ENCODE measurements at places on chromosomes 12 and 14.

DNA sequence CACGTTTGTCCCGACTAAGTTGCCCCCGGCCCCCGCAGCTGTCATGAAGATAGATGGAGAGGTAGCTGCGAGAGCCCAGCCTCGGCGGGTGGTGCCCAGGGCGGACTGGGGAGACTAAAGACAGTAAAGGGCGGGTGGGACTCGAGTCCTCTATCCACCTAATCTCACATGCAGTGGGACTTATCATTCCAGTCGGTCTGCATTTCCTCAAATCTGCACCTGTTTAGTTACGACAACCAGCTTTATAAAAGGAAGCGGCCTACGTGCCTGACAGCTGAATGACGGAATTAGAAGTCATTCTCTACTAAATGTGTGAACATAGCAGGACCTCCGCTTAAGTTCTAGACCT lies 109.8 kb upstream of the EGLN3 start:
- no peaks in the 10 kb centered on the region for H3K36me3 ChIP-seq
- no peak for DNase-seq
- H3K4me1 ChIP-seq, result no peaks in the 10 kb centered on the region

DNA sequence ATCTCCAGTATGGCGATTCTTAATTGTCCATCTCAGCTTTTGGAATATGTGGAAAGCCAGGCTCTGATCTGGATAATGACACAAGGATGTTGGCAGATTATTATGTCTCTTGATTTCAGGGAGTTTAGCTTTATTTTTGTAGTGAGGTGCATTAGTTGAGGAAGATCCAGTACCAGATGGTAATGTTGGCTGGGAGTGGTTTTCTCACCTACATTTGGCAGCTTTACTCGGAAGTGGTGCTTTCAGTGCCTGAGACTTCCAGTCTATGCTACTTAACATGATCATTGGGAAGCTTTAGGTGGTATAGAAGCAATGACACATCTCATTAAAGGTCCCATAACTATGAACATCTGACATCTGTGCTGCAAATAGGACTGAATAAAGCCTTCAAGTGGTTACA lies 7.5 kb downstream of the SLC15A5 start:
- no peak overlapping the region for H3K27ac ChIP-seq
- H3K4me1 ChIP-seq, result no peaks in the 10 kb centered on the region
- H3K4me3 ChIP-seq, result no peak overlapping the region
- no peaks in the 10 kb centered on the region for H3K36me3 ChIP-seq

DNA sequence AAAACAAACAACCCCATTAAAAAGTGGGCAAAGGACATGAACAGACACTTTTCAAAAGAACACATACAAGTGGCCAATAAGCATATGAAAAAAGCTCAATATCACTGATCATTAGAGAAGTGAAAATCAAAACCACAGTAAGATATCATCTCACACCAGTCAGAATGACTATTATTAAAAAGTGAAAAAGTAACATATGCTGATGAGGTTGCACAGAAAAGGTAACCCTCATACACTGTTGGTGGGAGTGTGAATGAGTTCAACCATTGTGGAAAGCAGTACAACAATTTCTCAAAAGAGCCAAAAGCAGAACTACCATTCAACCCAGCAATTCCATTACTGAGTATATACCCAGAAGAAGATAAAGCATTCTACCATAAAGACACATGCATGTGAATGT lies 18.2 kb downstream of the PDE6H start:
- H3K4me3 ChIP-seq, result no peak overlapping the region
- peaks cover 7% of the 10 kb centered on the region for H3K4me1 ChIP-seq
- H3K36me3 ChIP-seq, result no peaks in the 10 kb centered on the region
- no peaks in the 10 kb centered on the region for H3K27me3 ChIP-seq
- H3K27ac ChIP-seq, result no peak overlapping the region
- DNase-seq, result no peak

DNA sequence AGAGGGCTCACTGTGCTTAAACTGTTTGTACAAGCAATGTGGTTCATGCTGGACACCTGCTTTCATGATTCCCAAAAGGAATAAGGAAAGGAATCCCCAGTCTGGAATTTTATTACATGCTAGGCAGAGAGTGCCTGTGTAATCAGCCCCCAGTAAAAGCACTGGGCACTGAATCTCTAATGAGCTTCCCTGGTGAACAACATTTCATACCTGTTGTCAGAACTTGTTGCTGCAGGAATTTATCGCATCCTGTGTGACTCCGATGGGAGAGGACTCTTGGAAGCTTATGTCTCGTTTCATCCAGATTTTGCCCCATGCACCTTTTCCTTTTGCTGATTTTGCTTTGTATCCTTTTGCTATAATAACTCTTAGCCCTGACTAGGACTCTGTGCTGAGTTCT lies 190.2 kb upstream of the HMGA2 start:
- no peak overlapping the region for H3K4me3 ChIP-seq
- no peaks in the 10 kb centered on the region for H3K27me3 ChIP-seq
- no peaks in the 10 kb centered on the region for H3K4me1 ChIP-seq
- no peaks in the 10 kb centered on the region for H3K36me3 ChIP-seq
- DNase-seq, result no peak

DNA sequence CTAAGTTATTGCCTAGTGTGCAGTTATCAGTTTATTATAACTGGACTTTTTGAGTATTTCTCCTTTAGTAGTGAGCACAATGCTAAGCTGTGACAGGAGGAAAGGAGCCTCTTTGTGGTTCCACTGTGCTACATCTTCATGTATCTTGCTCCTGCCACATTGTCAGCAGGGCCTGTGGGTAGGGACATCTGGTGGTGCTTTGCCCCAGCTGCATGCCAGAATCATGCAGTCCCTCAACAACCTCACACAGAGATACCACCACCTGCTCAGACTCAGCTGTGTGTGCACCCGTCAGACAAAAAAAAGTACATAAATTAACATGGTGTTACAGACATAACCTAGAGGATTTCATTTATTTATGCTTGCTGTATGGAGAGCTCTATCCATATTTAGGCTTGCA lies 51.1 kb downstream of the MIS18BP1 start:
- H3K4me3 ChIP-seq, result no peak overlapping the region
- DNase-seq, result peak; percentile 3
- peaks cover 3% of the 10 kb centered on the region for H3K36me3 ChIP-seq
- H3K27me3 ChIP-seq, result no peaks in the 10 kb centered on the region

DNA sequence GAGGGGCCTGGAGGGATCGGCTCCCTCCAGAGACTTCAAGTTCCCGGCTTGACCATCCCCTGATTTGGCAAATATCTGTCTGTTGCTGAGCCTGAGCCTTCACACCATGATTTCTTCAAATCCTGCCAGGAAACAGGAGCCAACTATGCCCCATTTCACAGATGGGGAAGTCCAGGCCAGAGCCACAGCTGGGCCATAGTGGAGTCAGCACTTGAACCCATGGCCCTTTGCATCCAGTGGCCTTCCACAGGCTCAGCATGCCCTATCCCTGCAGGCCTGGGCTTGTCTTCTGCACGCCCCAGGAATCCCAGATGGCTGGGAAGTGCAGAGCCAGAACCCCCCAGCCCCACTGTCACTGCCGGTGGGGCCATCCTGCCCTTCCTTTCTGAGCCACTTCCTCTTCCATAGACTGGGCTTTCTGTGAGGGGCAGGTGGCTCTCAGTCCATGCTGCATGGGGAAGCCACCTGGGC lies 44.9 kb downstream of the CYP46A1 start:
- H3K36me3 ChIP-seq, result no peaks in the 10 kb centered on the region
- no peak overlapping the region for H3K4me3 ChIP-seq
- H3K27me3 ChIP-seq, result no peaks in the 10 kb centered on the region
- DNase-seq, result no peak

DNA sequence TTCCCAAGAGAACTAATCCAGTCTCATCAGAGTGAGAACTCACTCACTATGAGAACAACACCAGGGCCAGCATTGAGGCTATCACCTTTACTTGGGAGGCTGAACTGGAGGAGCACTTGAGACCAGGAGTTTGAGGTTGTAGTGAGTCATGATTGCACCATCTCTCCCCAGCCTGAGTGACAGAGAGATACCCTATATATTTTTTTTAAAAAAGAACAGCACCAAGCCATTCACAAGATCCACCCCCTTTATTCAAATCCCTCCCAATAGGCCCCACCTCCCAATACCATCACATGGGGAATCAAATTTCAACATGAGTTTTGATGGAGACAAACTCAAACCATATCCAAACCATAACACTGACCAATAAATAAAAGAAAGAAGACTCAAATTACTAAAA lies 3.7 kb upstream of the TMX1 start:
- no peaks in the 10 kb centered on the region for H3K4me1 ChIP-seq
- H3K4me3 ChIP-seq, result no peak overlapping the region
- H3K27ac ChIP-seq, result no peak overlapping the region
- H3K27me3 ChIP-seq, result no peaks in the 10 kb centered on the region
- H3K36me3 ChIP-seq, result no peaks in the 10 kb centered on the region

DNA sequence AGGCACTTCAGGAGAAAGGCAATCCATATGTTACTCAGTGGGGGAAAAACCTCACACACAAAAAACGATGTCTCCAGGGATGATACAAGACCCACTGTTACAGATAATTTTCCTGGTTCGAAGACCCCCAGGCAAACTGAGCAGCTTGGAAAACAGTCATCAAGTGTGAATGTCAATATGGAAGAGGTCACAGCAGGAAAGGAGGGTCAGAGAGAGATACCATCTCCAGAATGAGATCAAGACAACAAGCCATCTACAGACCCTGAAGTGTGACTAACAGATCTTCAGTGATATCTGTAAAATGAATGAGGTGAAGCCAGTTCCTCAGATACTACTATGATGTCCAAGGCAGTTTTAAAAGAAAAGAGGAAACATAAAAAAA lies 28.6 kb downstream of the GNS start:
- H3K27ac ChIP-seq, result peak overlapping the region; percentile 16
- peaks cover 16% of the 10 kb centered on the region for H3K4me1 ChIP-seq
- no peak overlapping the region for H3K4me3 ChIP-seq
- DNase-seq, result peak; percentile 49

DNA sequence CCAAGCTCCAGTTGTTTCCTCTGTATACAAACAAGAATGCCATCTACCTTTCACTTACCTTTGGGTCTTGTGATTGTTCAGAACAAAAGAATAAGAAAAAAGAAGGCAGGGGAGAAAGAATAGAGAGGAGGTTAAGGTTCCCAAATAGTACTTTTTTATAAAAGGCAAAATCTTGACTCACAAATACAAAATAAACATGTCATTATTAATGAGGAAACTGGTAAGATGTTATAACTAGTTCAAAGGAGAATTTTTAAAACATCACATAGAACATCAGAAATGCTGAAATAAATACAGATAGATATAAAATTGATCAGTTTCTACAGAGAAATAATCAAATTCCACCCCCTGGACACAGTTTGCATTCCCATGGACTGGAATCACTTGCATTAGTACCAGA lies 446.7 kb upstream of the CCDC196 start:
- no peak overlapping the region for H3K27ac ChIP-seq
- no peaks in the 10 kb centered on the region for H3K27me3 ChIP-seq
- H3K36me3 ChIP-seq, result no peaks in the 10 kb centered on the region
- H3K4me3 ChIP-seq, result no peak overlapping the region

Data from SK-N-SH (cell line).